Naive thymus-derived CD8-positive, alpha-beta T cell (primary cell): ENCODE measurements at places on chromosomes 13 and 19.

- H3K27ac ChIP-seq = no peak overlapping the region
- no peak for DNase-seq
- H3K27me3 ChIP-seq = no peaks in the 10 kb centered on the region
- H3K4me3 ChIP-seq = no peak overlapping the region
Observed at GRCh38 chr13:90154311-90154960, 1193.1 kb upstream of the MIR17HG start.

- no peaks in the 10 kb centered on the region for H3K27me3 ChIP-seq
- no peak for DNase-seq
- peak overlapping the region; percentile 44 for H3K27ac ChIP-seq
- H3K36me3 ChIP-seq = no peaks in the 10 kb centered on the region
- H3K4me1 ChIP-seq = peaks cover 38% of the 10 kb centered on the region
Observed at GRCh38 chr19:3698974-3699740, 1.1 kb downstream of the PIP5K1C start.

- H3K27me3 ChIP-seq = peaks cover 3% of the 10 kb centered on the region
- no peaks in the 10 kb centered on the region for H3K36me3 ChIP-seq
- H3K4me3 ChIP-seq = no peak overlapping the region
- DNase-seq = no peak
Observed at GRCh38 chr13:29324601-29325000, 270.9 kb downstream of the SLC7A1 start.

DNA sequence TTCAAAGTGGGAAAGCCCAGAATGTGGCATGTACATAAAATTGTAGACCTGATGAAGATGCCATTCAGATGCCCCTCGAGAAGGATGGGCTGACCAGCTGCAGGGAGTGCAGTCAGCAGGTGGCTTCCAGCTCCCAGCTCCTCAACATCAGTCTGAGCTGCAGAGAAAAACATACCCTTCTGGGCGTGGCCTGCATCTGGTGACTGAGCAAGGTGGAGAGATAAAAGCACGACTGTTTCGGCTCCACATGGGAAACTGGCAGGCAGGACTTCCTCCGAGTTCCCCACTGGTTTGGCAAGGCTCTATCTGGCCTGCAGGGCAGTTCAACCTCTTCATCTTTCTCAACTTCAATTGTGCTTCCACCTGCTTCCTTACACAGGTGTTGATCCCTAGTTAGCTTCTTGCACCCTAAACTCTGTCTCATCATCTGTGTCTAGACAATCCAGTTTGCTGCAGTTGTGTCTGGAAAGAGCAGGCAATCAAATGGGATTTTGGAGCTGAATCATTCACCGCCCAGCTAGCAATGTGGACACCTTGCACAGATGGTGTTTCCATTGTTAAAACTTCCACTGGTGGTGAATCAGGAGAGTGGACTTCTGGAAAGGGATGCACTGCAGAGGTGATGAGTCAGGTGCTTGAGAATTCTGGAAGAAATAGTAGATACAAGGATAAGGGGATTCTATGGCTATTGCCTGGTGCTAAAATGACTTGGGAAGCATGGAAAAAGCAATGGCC, 56.8 kb downstream of the POLR1D start:
- H3K36me3 ChIP-seq = peaks cover 2% of the 10 kb centered on the region
- H3K4me3 ChIP-seq = no peak overlapping the region
- H3K27me3 ChIP-seq = peaks cover 31% of the 10 kb centered on the region

GRCh38 chr19:42242069-42242511, 312 bp downstream of the GSK3A start:
- H3K27me3 ChIP-seq = no peaks in the 10 kb centered on the region
- H3K4me1 ChIP-seq = peaks cover 26% of the 10 kb centered on the region
- H3K36me3 ChIP-seq = no peaks in the 10 kb centered on the region
- H3K27ac ChIP-seq = peak overlapping the region; percentile 93
- no peak for DNase-seq

- no peaks in the 10 kb centered on the region for H3K27me3 ChIP-seq
- no peak for DNase-seq
- H3K27ac ChIP-seq = peak overlapping the region; percentile 96
- H3K4me1 ChIP-seq = peaks cover 74% of the 10 kb centered on the region
Observed at GRCh38 chr19:14519860-14520407, 1.7 kb upstream of the DNAJB1 start.

DNA sequence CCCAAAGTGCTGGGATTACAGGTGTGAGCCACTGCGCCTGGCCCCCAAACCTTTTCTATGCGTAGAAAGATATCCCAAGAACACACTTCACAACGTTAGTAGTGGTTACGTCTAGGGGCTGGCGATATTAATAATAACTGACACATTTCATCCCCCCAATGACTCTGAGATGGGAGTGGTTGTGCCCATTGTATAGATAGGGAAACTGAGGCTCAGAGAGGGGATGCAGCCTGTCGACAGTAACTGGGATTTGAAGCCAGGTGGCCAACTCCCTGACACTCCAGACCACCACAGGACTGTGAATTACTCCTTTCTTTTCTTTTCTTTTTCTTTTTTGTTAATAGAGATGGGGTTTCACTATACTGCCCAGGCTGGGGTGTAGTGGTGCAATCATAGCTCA, 25.3 kb upstream of the PTPRS start:
- H3K4me1 ChIP-seq = no peaks in the 10 kb centered on the region
- H3K27me3 ChIP-seq = peaks cover 10% of the 10 kb centered on the region
- H3K36me3 ChIP-seq = no peaks in the 10 kb centered on the region
- H3K27ac ChIP-seq = no peak overlapping the region
- no peak overlapping the region for H3K4me3 ChIP-seq
- no peak for DNase-seq
